ENCODE measurements at places on chromosomes 1 and 21. TPM values are rescaled to one million over a fixed set of nuclear protein-coding genes. Genes with fewer than 3 reads are reported as not detected.

- DNase-seq, result no peak
Observed at GRCh38 chr1:73839922-73840321, 358.1 kb downstream of the LRRIQ3 start.

DNA sequence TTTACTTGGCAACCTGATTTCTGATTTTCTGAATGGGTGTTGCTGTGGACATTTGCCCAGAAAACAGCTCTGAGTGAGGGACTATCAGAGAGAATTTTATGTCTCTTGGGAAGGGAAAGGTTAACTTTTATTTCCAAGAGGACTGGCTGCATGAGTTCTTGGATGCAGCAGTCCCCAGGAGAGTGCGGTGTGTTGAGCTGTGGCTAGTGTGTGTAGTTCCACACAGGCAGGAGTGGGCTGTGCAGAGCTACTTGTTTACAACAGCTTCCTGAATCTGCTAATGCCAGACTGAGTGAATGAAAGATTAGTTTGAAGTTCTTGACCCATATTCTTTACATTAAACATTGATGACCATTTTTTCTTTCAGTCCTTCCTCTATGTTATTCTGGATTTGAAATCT is 41.0 kb upstream of the APOBEC4 start:
- no peak for DNase-seq

CYP4B1 gene
- 2.3 TPM for polyA plus RNA-seq

- DNase-seq, result no peak
Observed at GRCh38 chr1:233912447-233912846, 8.0 kb downstream of the SLC35F3 start.
